Inflammatory macrophage (primary cell): ENCODE measurements at places on chromosomes 4 and X.

- DNase-seq = peak; percentile 18
Measured at GRCh38 chr4:183658362-183659028, 490 bp downstream of the RWDD4 start.

GRCh38 chr4:119581190-119581873 is 47.3 kb downstream of the PDE5A start:
- DNase-seq = no peak

DNA sequence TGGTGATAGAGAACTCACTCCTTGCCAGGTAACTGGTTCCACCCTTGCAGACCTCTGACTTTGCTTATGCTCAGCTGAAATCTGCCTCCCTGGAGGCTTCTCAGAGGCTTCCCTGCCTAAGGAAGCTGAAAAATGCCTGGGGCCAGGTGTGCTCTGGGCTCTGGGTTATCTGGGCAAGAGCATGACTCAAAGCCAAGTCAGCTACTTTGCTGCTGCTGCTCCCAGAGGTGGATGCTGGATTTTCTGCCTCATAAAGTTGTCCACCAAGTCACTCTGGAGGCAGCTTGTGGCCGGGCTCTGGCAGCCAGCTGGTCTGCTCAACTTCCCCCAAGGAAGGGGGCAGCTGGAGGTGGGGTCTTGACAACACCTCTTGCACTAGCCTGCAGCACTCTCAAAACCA is 132.7 kb downstream of the PJA1 start:
- DNase-seq = no peak

DNA sequence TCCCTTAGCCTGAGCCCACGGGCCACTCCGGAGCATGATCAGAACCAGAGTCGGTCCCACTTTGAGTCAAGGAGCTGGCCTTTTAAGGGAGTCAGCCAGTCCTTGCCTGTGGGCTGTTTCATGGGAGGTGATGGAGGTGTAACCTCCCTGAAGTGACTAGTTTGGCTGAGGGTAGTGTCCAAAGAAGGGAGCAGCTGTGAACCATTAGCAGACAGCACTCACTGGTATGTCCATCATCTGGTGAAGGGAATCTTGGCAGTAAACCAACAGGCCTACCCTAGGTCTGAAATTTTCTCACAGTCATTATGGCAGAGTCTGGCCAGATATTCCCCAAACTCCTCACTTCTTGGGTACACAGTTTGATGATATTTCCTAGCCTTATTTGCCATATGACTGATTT is 12.3 kb upstream of the REPS2 start:
- no peak for DNase-seq

GRCh38 chr4:176708771-176709311 is 83.9 kb downstream of the VEGFC start:
- DNase-seq = no peak

DNA sequence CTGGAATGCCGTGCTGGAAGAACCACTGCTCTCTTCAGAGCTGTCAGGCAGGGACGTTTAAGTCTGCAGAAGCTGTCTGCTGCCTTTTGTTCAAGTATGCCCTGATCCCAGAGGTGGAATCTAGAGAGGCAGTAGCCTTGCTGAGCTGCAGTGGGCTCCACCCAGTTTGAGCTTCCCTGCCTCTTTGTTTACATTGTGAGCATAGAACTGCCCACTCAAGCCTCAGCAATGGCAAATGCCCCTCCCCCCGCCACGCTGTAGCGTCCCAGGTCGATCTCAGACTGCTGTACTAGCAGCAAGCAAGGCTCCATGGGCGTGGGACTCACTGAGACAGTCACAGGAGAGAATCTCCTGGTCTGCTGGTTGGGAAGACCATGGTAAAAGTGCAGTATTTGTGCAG is 34.8 kb upstream of the MUC7 start:
- no peak for DNase-seq

GRCh38 chr4:115850799-115851509 is 737.5 kb upstream of the NDST4 start:
- no peak for DNase-seq

DNA sequence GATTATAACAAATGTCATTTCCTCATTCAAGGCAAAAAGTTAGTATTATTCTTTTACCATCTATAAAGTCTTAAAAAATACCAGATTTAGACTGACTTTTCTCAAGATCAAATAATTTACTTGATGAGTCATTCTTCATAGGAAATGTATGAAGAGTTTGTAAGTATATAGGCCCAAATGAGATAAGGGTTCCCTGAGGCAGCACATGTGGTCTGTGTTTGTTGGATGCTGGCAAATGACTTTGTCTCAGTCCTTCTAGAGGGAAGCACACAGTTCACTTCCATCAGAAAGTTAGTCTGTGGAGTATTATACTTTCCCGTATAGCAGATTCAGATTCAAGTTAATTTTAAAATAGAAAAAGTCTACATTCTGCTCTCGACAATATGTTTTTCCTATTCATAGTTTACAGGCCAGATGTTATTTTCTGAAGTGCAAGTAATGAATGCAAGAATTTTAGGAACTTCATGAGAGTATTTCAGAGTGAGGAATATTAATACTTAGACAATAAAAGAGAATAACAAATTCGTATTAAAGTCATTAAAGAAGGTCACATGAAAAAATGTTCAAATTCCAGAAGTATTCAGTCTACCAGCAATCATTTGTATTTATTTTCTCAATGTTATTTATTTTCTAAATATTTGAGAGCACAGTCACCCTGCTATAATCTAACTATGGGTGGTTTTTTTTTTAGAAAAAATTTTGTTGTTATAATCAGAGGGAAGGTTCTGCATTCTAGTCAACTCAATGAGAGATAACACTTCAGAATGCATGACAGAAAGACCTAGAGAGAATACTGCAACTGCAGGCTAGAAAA is 601.8 kb upstream of the ZFP42 start:
- no peak for DNase-seq

DNA sequence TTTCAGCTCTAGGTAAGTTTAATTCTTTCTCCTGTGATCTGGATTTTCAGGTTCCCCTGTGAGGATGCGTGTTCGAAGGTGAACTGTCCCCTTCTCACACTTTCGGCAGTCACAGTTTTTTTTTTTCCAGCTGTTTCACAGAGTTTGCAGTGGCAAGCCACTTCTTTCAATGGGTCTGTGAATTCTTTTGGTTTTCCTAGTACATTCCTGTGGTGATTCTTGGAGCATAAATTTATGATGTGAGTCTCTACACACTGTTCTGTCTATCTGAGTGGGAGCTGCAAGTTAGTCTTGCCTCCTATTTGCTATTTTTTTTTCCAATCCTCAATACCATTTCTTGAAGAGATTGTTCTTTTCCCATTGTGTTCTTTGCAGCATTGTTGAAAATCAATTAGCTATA is 595.5 kb downstream of the RAPGEF2 start:
- no peak for DNase-seq

- no peak for DNase-seq
Measured at GRCh38 chr4:65880594-65880993, 210.3 kb upstream of the EPHA5 start.

- DNase-seq = no peak
Measured at GRCh38 chr4:88982757-88983156, 74.2 kb downstream of the FAM13A start.

- DNase-seq = no peak
Measured at GRCh38 chrX:11629593-11630211, 36.0 kb downstream of the ARHGAP6 start.

- DNase-seq = no peak
Measured at GRCh38 chr4:20995610-20996009, 295.4 kb downstream of the PACRGL start.

DNA sequence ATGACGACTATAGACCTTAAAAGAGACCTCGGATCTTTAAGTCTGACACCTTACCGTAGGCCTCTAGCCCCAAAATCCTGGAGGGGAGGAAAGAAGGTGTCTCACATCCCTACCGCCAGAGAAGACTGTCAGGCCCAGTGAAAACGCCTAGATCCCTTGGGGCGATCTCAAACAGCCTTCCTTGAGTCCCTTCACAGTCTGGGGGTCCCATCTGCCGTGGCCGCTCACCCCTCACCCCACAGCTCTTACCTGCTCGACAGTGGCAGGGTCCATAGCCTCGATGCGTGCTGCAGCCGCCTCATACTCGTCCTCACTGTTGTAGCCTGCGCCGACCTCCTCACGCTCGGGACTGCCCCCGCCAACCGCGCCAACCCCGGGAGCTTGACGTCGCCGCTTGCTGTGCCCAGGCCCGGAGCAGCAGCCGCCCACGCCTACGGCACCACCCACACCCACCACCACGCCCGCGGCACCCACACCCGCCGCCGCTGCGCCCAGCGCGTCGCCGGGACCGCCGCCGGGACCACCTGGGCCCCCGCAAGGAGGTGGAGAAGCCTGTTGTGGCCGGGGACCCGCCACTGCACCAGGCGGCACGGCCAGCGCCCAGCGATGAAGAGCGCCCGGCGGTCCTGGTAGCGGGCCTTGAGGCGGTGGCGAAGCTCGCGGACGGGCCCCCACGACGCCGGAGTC is 536 bp downstream of the OTUD5 start:
- peak; percentile 19 for DNase-seq

DNA sequence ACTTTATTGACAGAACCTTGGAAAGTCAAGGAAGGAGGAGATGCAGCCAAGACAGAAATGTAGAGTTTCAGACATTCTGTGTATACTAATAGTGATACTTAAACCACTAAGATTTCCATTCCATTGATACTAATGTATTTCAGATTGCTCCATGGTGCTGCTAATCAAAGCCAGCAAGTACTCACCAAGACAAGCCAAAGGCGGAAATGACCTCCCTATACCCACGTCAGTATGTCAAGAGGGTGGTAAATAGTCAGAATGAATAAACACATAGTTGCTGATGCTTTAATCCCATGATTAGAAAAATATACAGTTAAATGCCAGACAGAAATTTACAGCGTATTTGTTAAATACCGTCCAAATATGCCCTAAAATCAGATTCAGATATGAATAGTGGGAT is 417.8 kb upstream of the INTU start:
- DNase-seq = no peak

DNA sequence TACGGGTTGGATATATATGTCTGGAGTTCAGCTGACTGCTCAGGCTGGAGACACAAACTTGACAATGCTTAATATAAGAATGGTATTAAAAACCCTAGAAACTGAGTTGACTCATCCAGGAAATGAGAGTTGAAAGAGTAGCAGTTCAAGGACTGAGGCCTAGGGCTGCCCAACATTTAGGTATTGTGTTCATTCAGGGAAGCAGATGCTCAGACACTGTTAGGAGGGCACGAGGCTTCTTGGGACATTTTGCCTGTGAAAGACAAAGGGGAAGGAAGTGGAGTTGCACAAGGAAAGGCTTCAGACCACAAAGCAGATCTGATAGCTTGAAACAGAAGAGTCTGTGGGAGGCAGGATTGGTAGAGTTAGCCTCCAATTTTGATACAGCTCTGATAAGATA is 52.0 kb upstream of the HS3ST1 start:
- DNase-seq = peak; percentile 97

- DNase-seq = no peak
Measured at GRCh38 chr4:124974152-124974551, 261.6 kb upstream of the ANKRD50 start.

DNA sequence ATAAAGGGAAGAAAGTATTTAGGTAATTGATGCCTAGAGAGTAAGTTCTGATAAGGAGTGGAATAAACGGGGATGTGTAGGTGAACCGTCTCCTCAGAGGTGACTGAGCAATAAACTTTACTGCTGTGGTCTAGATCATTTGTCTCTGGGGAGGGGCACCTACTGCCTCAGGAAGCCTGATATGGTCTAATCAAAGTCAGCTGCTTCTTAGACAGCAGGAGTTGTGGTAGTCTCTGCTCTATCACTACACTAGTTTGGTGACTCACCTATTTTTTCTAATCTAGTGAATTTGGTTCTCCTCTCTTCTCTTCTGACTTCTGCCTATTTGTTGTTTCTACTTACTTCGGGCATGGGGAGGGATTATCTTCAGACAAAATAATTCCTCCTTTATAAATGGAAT is 95.1 kb upstream of the STIM2 start:
- no peak for DNase-seq

DNA sequence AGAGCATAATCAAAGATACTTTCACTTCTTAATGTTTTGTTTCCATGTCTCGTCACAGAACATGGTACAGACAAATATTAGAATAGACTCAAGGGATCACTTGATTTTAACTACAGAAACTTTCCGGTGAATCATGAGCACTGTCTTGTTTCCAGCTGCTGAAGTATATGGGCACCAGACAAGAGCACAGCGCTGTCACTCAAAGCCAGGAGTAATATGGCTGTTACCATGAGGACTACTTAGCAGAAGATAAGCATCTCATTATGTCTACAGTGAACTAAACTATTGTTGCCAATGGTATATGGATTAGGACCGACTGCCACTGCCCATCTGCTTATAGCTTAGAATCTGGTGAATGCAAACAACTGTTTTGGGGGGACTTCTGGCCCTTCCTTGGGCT is 34.3 kb downstream of the MECP2 start:
- no peak for DNase-seq

GRCh38 chrX:45200741-45201234 is at the start of gene DIPK2B:
TSS of gene DIPK2B (minus strand) at chrX:45200876. CDS start at chrX:45200826, 50 bp downstream.
- no peak for DNase-seq

- no peak for DNase-seq
Measured at GRCh38 chr4:171785388-171785787, 27.8 kb upstream of the GALNTL6 start.

DNA sequence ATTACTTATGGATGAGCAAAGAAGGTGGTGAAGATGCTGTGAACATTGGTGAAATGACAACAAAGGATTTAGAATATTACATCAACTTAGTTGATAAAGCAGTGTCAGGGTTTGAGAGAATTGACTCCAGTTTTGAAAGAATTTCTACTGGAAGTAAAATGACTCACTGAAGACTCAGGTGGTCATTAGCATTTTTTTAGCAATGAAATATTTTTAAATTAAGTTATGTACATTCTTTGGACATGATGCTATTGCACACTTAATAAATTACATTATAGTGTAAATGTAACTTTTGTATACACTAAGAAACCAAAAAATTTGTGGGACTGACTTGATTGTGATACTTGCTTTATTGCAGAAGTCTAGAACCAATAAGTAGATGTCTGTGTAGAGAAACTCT is 56.9 kb downstream of the USO1 start:
- no peak for DNase-seq

DNA sequence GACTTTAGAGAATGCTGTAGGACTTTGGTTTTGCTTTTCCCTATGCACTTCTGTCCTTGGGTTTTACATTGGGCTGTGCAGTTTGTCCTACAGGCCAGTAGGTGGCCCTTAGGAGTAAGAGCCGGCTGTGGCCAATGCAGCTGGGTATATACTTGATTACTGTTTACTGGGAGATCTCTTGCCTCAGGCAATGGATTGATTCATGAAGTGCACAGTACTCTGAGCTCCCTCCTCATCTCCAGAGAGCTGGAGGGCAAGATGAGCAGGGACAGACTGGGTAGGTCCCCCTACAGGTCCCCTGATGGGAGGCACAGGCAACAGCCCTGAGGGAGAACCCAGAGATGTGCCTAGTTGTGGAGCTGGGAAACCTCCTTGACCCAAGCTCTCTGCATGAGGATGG is 103.8 kb upstream of the QRFPR start:
- peak; percentile 56 for DNase-seq

GRCh38 chr4:793941-794621 is 31.8 kb downstream of the CPLX1 start:
- no peak for DNase-seq

GRCh38 chr4:165602621-165603020 is 223.8 kb downstream of the CPE start:
- no peak for DNase-seq
